Fibroblast of the aortic adventitia (primary cell): ENCODE measurements at places on chromosomes 2 and 18.

DNA sequence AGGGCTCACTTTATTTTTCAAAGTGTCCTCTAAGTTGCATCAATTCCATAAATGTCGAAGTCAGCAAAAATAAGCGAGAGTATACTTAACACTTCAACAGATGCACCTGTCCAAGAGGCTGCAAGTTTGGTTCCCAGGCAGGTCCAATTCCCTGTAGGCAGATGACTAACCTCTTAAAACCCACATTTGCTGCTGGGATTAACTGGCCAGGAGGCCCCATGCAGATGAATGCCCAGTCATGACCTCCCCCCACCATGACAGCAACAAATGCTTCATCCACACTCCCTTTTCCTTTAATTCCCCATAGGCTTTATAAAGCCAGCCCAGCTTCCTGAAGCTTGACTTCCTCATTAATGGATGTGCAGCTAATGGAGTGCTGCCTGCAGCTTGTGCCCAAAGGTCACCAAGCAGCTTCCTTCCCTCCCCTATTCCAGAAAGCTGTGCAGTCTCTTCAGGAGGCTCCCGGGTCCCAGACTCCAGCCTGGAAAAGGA lies 35.7 kb downstream of the REEP1 start:
- no peak for DNase-seq

DNA sequence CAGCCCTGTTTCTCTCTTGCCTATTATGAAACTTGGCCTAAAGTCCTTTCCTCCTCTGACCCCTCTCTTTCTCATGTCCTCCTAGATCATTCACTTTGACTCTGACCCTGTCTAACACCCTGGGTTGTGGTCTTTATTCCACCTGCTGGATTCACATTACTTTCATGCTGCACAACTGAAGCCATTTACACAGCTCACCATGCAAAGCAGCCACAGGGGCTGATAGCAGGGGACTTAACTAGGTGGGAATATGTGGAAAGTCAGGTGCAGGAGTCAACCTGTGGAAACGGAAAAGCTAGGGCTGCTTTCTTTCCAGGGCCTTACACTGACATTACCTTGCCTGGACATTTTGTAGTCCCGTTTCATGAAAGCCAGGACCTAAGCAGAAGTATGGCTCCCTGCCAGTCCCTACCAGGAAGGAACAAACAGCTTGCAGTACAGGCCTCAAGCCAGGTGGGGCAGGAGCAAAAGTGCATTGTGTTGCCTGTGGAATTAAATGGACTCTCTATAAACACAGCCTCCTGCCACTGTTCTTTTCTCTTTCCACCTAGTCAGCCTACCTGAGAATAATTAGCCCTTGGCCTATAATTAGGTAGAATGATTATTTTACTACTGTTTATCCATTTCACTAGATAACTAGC lies 11.8 kb downstream of the MAPRE3 start:
- DNase-seq = peak; percentile 48

- no peak for DNase-seq
Observed at GRCh38 chr2:96471772-96472171, 33.4 kb downstream of the NEURL3 start.

DNA sequence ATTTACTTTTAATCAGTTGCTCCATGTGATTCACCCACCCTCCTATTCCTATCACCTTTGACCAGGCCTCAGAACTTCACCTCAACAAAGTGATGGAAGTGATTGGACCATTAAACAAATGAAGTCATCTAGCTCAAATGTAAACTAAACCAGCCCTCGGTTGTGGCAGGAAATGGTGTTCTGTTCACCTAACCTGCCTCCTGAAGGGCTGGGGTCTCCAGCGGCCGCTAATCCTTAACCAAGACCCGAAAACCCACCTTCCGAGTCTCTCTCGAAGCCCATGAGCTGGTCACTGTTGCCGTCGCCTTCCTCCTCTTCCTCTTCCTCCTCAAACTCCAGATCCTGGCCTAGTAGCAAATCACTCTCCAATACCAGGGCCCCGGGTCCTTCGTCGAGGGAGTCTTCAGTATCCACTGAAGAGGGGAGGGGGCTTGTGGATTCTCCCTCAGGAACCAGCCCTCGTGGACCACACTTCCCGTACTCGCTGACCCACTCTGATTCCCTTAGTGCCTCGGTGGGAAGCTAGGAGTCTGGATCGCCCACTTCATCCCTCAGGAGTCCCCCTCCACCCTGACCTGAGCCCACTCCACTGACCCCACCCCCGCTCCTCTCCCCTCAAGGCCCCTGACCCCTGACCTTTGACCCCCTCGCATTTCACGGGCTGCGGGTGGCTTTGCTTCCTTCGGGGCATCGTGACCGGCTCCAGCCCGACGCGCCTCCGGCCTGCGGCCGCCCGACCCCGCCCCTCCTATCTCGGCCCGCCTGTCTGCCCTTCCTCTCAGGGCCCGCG lies 503 bp downstream of the ZNF513 start:
- DNase-seq = peak; percentile 35

DNA sequence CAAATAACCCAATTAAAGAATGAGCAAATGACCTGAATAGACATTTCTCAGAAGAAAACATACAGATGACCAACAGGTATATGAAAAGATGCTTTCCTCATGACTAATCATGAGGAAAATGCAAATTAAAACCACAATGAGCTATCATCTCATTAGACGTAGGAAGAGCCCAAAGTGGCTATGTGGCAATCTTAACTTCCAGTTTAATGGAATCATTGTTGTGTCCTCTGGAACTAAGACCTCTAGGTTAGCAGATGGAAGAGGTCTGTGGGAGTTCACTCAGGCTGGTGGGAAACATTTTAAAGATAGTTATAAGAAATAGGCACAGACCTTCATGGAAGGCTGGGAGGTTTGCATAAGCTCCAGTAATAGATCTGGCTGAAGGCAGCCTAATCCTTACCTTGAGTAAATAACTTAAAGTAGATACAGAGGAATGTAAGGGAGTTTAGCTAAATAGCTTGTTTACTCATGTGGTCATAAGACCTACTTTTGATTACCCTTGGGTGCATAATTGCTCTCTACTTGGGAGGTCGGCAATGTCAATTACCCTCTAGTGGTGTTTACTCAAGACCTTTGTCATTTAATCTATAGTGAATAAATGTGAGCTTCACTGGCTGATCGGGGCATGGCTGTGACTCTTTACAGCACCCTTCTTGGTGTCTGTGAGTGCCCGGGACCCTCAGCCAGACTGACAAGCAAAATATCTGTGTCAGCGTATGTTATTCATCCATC lies 119.0 kb downstream of the GULP1 start:
- DNase-seq = no peak
